Right lobe of liver (tissue), 6 donors: ENCODE measurements at places on chromosomes 2 and 18.
A peak's percentile ranks its signal among the peaks of the same experiment; 100 is the strongest.

- no peak for DNase-seq
- no peaks in the 10 kb centered on the region for H3K4me1 ChIP-seq
- H3K27ac ChIP-seq, result no peak overlapping the region
- no peak overlapping the region for H3K4me3 ChIP-seq
Observed at GRCh38 chr2:43943323-43943722, 52.5 kb downstream of the LRPPRC start.

DNA sequence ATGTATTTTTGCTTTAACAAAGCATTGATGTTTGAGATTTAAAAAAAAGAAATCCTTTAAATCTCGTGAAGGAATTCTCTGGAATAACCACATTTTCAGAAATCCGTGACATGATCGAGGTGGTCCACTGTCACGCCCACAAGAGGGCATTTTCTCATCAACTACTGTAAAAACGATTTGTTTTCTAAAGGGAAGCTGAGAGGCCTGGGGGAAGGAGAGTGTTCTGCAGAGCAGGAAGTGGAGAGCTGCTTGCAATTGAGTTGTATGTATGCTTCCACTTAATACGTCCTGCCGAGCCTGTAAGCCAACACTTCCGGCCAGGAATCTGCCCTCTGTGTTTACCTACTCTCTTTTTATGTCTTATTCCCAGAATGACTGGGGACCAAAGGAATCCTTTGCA, 19.4 kb downstream of the KLHL29 start:
- no peaks in the 10 kb centered on the region for H3K27me3 ChIP-seq
- no peak for DNase-seq
- H3K4me1 ChIP-seq, result no peaks in the 10 kb centered on the region
- no peak overlapping the region for H3K27ac ChIP-seq
- no peak overlapping the region for H3K4me3 ChIP-seq

DNA sequence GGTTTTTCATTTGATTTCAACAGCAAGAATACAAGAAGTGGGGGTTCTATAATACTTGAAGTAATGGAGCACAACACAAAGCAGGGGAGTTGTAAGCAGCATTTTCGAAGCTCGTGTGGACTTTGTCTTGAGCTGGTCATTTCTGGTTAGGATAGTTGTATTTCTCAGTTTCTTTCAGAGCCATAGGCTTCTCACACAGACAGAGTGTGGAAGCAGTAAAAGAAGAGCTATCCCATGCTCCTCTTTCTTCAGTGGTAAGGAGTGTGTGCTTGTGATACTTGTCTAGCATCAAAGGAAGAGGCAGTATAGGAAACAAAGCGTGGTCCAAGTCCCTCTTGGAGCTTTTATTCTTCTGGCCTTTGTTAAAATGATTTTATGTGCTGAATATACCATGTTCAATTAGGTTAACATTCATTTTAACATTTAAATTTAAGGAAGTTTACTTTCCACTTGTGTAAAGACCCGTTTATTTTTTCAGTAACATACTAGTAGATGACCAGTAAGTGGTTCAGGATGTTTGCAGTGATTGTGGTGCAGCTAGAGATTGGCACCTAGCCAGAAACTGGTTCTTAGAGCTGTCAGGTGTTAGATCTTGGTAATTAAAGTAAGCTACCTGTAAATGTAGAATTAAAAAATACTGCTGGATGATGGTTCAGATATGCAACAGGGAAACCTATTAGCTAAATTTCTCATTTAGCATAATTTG, 14.6 kb downstream of the CCNYL1 start:
- no peak overlapping the region for H3K4me3 ChIP-seq
- H3K27ac ChIP-seq, result no peak overlapping the region
- no peak for DNase-seq
- no peaks in the 10 kb centered on the region for H3K36me3 ChIP-seq

GRCh38 chr2:112304298-112304941, 29.0 kb downstream of the ZC3H6 start:
- no peak overlapping the region for H3K27ac ChIP-seq
- DNase-seq, result no peak
- no peaks in the 10 kb centered on the region for H3K27me3 ChIP-seq
- no peaks in the 10 kb centered on the region for H3K36me3 ChIP-seq
- no peak overlapping the region for H3K4me3 ChIP-seq

- H3K27me3 ChIP-seq, result no peaks in the 10 kb centered on the region
- H3K4me3 ChIP-seq, result peak overlapping the region; percentile 76
- H3K4me1 ChIP-seq, result no peaks in the 10 kb centered on the region
- peak; percentile 72 for DNase-seq
Observed at GRCh38 chr2:23926290-23926749, 603 bp downstream of the ATAD2B start.

GRCh38 chr18:66813138-66813537, 209.2 kb upstream of the CDH19 start:
- H3K4me3 ChIP-seq, result no peak overlapping the region
- DNase-seq, result no peak
- no peaks in the 10 kb centered on the region for H3K27me3 ChIP-seq
- no peaks in the 10 kb centered on the region for H3K36me3 ChIP-seq

DNA sequence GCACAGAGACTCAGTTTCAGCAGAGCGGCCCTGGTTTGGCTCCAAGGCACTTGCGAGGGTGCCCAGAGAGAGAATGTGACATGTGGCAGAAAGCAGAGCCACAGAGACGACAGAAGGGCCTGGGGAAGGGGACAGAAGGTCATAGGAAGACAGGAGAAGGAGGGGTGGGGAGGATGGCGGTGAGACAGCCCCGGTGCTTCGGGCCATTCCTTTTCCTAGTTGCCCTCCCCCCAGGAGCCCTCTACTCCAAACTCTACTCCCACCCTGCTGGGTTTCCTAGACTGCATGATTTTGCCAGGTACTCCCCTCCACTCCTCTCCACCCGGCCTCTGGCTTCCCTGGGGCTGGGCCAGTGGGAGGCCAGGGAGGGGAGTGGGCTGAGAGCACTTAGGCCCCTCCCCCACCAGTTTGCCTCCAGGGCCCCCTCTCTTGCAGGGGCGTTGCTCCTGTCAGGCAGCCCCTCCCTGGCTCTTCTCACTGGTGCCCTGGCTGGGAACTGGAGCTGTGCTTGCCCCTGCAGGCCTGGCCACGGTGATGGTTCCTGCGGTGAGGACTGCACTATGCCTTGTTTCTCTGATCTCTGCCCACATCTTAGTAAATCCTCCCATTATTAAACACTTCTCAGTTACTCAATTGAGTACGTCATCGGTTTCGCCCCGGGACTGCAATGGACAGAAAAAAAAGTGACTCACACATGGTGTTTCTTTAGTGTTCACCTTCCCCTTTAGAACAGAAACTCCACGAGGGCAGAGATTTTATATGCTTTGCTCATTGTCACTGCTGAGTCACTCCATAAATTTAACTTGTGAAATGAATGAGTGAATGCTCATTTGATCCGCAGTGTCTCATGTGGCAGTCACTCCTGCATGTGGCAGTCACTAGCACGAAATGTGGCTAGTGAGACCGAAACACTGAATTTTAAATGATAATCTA, 58.7 kb upstream of the SP3 start:
- no peaks in the 10 kb centered on the region for H3K4me1 ChIP-seq
- H3K27ac ChIP-seq, result peak overlapping the region; percentile 70
- H3K27me3 ChIP-seq, result no peaks in the 10 kb centered on the region

DNA sequence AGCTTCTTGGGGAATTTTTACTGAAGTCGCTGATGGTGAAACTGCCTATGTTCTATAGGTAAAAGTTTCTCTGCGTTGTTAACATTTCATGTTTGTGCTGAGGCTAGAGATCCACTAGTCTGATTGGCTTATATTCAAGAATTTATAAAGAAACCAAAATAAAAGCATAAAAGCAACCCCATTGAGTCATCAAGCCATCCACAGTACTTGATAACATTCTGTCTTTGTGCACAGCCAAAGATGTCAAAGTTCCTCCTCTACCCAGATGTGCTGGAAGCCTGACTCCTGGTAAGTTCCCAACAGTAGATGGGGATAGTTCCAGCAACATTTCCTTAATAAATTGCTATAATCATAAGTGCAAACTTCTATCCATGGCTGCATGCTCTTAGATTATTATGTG, 107.8 kb downstream of the TANC1 start:
- H3K4me1 ChIP-seq, result no peaks in the 10 kb centered on the region
- DNase-seq, result no peak
- H3K4me3 ChIP-seq, result no peak overlapping the region
- no peaks in the 10 kb centered on the region for H3K36me3 ChIP-seq

GRCh38 chr2:66862885-66863650, 428.1 kb downstream of the MEIS1 start:
- no peak overlapping the region for H3K4me3 ChIP-seq
- no peaks in the 10 kb centered on the region for H3K27me3 ChIP-seq
- H3K36me3 ChIP-seq, result no peaks in the 10 kb centered on the region
- no peak for DNase-seq
- H3K4me1 ChIP-seq, result no peaks in the 10 kb centered on the region
- H3K27ac ChIP-seq, result no peak overlapping the region

DNA sequence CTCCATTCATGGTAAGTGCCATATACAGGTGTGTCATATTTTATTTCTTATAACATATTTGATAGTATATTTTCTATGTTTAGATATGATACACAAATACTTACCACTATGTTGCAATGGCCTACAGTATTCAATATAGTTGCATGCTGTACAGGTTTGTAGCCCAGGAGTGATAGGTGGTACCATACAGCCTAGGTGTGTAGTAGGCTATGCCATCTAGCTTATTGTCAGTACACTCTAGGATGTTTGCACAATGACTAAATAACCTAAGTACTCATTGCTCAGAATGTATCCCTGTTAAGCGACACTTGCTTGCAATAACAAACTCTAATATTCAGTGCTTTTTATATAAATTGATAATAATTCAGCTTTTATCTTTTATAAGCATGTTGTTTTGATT, 563.1 kb upstream of the LINC00305 start:
- no peaks in the 10 kb centered on the region for H3K4me1 ChIP-seq
- DNase-seq, result no peak
- no peaks in the 10 kb centered on the region for H3K36me3 ChIP-seq
- H3K4me3 ChIP-seq, result no peak overlapping the region
- no peak overlapping the region for H3K27ac ChIP-seq

DNA sequence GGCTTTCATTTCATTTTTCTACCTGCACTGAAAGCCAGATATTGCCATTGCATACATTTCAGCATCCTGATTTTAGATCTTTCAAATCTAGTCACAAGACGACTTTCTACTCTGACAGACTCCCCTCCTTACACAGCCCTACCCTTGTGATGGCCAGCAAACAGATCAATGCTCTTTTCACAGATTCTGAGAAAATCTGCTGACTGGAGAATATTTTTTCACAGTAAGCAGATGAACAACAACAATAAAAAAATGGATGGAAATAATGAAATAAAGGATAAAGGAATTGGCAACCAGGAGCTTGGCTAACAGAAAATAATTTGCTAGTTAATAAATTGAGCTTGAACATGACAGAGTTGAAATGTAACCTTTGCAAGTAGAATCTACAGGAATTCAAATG, 527.2 kb downstream of the IRS1 start:
- no peaks in the 10 kb centered on the region for H3K36me3 ChIP-seq
- DNase-seq, result no peak
- H3K27me3 ChIP-seq, result no peaks in the 10 kb centered on the region
- H3K4me3 ChIP-seq, result no peak overlapping the region
